Posterior vena cava (tissue), 2 donors: ENCODE measurements at places on chromosomes 4 and X. TPM values are rescaled to one million over a fixed set of nuclear protein-coding genes. Genes with fewer than 3 reads are reported as not detected.

Gene IL2
- total RNA-seq, result not detected

Gene GPC3
- 13.5 TPM for total RNA-seq

Gene IDUA
- 29.0 TPM for total RNA-seq

Gene PTPN13
- 11.2 TPM for total RNA-seq

Gene SMR3A
- total RNA-seq, result not detected

Gene GSX2
- not detected for total RNA-seq

Gene FAM236A
- total RNA-seq, result not detected
